ENCODE measurements at places on chromosomes 11 and 22.

DNA sequence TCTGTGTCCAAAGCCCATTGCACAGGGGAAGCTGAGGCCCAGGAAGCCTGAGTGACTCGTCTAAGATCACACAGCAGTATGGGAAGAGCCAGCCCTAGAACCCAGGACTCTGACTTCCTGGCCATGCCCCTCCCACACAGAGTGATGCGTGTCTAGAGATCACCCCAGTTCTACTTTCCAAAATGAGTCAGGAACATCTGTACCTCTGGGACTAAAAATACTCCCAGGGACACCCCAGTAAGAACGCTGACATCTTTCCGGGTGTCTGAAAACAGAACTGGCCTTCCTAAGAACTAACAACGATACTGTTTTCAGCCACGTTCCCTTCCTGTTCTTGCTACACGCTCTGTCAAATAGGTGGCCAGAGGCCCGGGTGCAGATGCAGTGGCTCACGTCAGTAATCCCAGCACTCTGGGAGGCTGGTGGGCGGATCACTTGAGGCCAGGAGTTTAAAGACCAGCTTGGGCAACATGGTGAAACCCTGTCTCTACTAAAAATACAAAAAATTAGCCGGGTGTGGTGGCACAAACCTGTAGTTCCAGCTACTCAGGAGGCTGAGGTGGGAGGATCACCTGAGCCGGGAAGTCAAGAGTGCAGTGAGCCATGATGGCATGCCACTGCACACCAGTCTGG lies 21.7 kb upstream of the PDGFB start:
- peak; percentile 77 for DNase-seq

GRCh38 chr11:849951-850774 lies 7.5 kb downstream of the TSPAN4 start:
- DNase-seq, result no peak

- DNase-seq, result no peak
Measured at GRCh38 chr11:112785149-112785548, 176.1 kb upstream of the NCAM1 start.

GRCh38 chr11:61164606-61165424 lies 3.6 kb upstream of the VPS37C start:
- DNase-seq, result no peak

GRCh38 chr11:123145220-123145619 lies 49.8 kb downstream of the CLMP start:
- DNase-seq, result peak; percentile 58

DNA sequence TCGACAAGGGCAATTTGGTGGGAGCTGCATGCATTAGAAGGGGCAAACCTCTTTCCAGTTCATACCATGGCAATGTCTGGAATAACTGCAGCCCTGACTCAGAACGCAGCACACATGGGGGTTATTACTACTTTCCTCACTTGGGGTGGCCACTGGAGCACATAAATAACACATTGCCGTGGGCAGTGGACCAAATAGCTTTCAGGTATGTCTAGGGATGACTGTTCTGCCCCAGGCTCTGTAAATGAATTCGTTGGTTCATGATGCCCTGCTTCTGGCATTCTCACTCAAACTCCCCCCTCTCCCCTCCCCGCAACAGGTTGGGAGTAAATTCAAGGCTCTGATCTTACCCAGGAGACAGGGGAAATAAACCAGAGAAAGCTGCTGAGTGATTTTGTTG lies 238.0 kb upstream of the PLET1 start:
- DNase-seq, result no peak
